Bronchial smooth muscle cell (primary cell): ENCODE measurements at places on chromosomes 2 and 18. TPM values are rescaled to one million over a fixed set of nuclear protein-coding genes. Genes with fewer than 3 reads are reported as not detected.

The GYPC gene
- 93.3 and 148 TPM in 2 replicates for total RNA-seq

The PSMA8 gene
- not detected in 2 replicates for total RNA-seq

The SGPP2 gene
- under 0.01 TPM in 1 of 2 replicates, not detected in the other for total RNA-seq

The FAM228A gene
- total RNA-seq, result 0.09 and 0.47 TPM in 2 replicates

The LIMS3 gene
- total RNA-seq, result 0.34 and 1.6 TPM in 2 replicates

The SULT6B1 gene
- total RNA-seq, result not detected in 2 replicates

The TLX2 gene
- 1.4 TPM in 2 replicates for total RNA-seq

The FEV gene
- total RNA-seq, result not detected in 2 replicates

The ADD2 gene
- not detected in 2 replicates for total RNA-seq

The HMSD gene
- total RNA-seq, result not detected in 2 replicates

The KIF1A gene
- under 0.01 TPM in 1 of 2 replicates, not detected in the other for total RNA-seq

The SCN7A gene
- 9.5 and 14.3 TPM in 2 replicates for total RNA-seq

The L3MBTL4 gene
- total RNA-seq, result under 0.01 and 0.16 TPM in 2 replicates

The GMCL1 gene
- total RNA-seq, result 3.8 and 4.1 TPM in 2 replicates

The HOXD12 gene
- not detected in 2 replicates for total RNA-seq

The C1QL2 gene
- total RNA-seq, result not detected in 2 replicates

The HAUS1 gene
- 31.7 and 34.5 TPM in 2 replicates for total RNA-seq
